ENCODE measurements at places on chromosomes 4 and X. TPM values are rescaled to one million over a fixed set of nuclear protein-coding genes. Genes with fewer than 3 reads are reported as not detected.

The LAS1L gene
- 13.6 TPM for total RNA-seq

The FRG2 gene
- total RNA-seq = not detected

The MAGED4 gene
- total RNA-seq = 160 TPM

The PRDX4 gene
- 52.4 TPM for total RNA-seq

The SH2D1A gene
- total RNA-seq = not detected

The SPACA5 gene
- not detected for total RNA-seq

The DRD5 gene
- total RNA-seq = 3.0 TPM

The UGT2B11 gene
- not detected for total RNA-seq

The CCNA2 gene
- total RNA-seq = 13.4 TPM

The NAP1L5 gene
- total RNA-seq = 86.7 TPM

The PLA2G12A gene
- total RNA-seq = 44.8 TPM

The MAGEC2 gene
- total RNA-seq = not detected

The CD38 gene
- 8.1 TPM for total RNA-seq

The BEND4 gene
- total RNA-seq = 12.9 TPM

The MEPE gene
- total RNA-seq = 0.23 TPM

The C4orf50 gene
- total RNA-seq = 19.4 TPM

The FAM184B gene
- total RNA-seq = 9.0 TPM

The PLCXD1 gene
- 21.2 TPM for total RNA-seq

The DCAF16 gene
- total RNA-seq = 33.2 TPM

The CLDN34 gene
- total RNA-seq = not detected

The FGA gene
- total RNA-seq = not detected

The UTP14A gene
- 9.7 TPM for total RNA-seq

The CTAG1B gene
- total RNA-seq = not detected

The CXCL9 gene
- total RNA-seq = not detected

The VCX2 gene
- not detected for total RNA-seq

The NUDT11 gene
- 71.0 TPM for total RNA-seq

The RP2 gene
- total RNA-seq = 26.3 TPM

All from diencephalon (tissue), 1 donor.